ENCODE measurements at places on chromosomes 13 and 19. TPM values are rescaled to one million over a fixed set of nuclear protein-coding genes. Genes with fewer than 3 reads are reported as not detected.

GRCh38 chr13:92362717-92363116 lies 863.9 kb upstream of the GPC6 start:
- DNase-seq, result no peak

DNA sequence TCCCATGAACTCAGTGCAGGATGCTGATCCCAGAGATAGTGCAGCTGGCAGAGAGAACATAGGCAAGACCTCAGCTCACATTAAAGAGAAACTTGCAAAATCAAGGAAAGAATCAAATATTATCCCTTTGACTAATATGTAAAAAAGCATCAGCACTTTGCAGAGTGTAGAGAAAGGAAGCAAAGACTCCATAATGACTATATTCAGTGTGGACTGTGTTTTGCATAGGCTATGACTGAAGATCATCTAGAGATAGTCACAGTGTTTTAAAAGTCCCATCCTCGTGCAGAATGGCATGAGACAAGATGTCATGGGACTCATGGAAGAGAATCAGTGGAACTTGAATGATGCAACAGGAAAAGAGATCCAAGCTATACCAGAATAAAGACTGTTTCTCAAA lies 84.0 kb downstream of the RAP2A start:
- no peak for DNase-seq

- no peak for DNase-seq
These were observed 94.8 kb upstream of the SOX1 start for GRCh38 chr13:111971891-111972780.

- DNase-seq, result no peak
These were observed 18.1 kb upstream of the GSX1 start for GRCh38 chr13:27774169-27774568.

DNA sequence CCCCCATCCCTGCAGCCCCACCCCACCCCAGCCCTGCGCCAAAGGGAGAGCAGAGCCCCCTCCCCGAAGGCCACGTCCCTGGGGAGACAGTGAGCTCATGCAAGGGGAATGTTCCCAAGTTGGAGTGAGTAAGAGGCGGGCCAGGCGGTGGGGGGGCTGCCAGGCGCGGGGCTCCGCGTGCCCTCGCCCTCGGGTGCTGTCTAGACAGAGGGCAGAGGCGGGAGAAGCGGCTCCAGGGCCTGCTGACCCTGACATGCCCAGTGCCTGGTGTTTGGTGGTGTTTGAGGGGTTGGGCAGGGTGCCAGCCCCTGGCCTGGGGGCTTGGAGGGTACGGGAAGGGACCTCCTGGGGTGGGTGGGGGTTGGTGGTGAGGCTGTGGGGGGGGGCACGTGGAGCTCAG lies 1.0 kb downstream of the FSTL3 start:
- peak; percentile 70 for DNase-seq

DNA sequence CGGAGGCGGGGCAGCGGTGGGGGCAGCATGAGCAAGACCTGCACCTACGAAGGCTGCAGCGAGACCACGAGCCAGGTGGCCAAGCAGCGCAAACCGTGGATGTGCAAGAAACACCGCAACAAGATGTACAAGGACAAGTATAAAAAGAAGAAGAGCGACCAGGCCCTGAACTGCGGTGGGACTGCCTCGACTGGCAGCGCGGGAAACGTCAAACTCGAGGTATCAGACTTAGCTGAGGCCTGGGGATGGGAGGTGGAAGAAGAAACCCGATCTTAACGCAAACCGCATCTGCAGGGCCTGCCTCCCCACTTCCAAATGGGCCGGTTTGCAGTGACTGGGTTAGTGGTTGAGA lies 693 bp downstream of the RFXAP start:
- no peak for DNase-seq

DNA sequence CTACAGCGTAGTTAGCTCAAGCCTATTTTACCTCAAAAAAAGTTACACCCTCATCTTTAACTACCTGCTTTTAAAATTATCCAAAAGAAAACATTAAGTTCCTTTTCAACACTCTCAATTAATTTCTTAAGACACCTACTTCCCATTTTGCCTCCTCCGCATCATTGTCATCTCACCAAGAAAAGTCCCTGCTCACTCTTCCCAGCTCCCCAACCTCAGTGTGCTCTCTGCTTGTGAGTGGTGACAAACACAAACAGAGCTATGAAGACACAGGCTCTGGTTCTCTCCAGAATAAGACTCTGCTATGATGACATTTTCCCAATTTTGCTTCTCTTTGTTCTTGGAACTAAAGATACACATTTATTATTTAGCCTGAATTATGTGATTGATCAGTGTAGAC lies 385.1 kb upstream of the HTR2A start:
- DNase-seq, result no peak

- DNase-seq, result no peak
These were observed 16.6 kb downstream of the SIGLEC8 start for GRCh38 chr19:51441410-51442390.

- DNase-seq, result no peak
These were observed 520 bp upstream of the RDH13 start for GRCh38 chr19:55063492-55063843.

DNA sequence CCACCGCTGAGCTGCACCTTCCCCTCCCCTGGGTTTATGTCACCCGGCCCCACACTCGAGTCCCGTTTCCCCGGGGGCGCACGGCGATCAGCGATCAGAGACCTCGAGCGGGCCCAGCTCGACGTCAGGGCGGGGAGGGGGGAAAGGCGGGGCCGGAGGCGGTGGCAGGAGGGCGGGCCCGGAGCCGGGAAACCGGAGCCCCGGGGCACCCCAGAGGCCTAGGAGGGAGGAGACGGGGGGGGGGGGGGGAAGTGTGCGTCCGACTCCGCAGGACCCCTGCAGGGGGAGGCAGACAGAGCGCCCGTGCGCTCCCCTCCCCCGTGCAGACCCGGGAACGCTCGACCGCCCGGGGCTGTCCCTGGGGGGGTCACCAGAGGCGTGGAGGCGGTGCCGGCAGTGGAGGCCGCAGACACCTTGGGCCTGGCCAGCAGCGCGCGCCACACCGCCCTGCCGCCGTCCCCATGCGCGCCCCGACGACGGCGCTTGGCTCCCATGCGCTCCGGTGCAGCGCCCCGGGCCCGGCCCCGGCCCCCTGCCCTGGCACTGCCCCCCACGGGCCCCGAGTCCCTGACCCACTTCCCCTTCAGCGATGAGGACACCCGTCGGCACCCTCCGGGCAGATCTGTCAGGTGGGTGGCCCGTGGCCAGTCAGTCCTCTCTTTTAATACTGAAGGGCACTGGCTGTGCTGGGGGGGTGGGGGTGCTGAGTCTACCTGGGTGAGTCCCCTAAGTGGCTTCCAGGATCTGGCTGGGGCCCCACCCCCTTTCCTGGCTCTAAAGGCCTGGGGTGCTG lies 11.8 kb downstream of the PDE4A start:
- DNase-seq, result no peak

GRCh38 chr19:15696654-15697194 lies 23.8 kb downstream of the CYP4F12 start:
- DNase-seq, result no peak

DNA sequence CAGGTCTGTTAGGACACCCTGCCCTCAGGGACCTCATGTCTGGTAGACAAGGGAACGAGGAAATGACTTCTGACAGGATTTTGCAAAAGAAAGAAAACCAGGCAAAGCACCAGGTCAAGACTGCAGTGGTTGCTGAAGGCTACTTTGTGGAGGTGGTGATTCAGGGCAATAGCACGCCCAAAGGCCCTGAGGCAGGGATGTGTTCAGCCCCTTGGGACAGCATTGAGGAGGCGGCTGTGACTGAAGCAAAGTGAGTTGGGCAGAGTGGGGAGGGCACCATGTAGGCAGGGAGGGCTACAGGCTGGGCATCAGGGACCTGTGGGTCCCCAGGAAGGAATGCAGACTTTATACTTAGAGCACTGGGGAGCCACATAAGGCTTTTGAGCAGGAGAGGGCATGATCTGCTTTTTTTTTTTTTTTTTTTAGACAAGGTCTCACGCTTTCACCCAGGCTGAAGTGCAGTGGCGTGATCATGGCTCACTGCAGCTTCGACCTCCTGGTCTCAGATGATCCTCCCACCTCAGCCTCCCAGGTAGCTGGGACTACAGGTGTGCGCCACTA lies 10.8 kb upstream of the HOMER3 start:
- DNase-seq, result peak; percentile 70

DNA sequence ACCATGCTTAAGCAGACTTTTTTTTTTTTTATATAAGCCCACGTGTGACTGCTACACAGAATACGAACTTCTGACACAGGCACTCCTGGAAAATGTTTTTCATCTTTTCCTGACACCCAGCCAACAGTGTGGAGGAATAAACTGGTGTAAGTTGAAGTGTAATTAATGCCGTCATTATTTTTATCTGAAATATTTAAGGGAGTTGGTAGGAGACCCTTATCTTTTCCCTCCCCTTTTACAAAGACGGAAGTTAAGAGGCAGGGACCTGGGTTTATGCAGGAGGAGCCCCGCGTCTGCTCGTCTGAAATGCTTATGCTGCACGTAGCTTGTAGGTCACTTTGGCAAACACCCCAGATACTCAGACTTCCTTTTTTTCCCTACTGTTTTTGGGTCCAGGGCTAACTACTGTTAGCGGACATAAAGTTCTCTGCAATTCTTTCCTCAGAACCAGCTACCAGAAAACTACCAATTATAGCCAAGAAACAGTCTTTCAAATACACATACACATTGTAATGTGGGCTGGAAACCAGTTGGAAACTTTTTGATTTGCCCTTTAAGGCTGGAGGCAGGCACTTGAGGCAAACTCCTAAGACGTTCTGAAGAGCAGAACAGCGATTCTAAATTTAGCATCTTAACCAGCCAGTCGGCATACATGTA lies 50.8 kb downstream of the EFNB2 start:
- no peak for DNase-seq

DNA sequence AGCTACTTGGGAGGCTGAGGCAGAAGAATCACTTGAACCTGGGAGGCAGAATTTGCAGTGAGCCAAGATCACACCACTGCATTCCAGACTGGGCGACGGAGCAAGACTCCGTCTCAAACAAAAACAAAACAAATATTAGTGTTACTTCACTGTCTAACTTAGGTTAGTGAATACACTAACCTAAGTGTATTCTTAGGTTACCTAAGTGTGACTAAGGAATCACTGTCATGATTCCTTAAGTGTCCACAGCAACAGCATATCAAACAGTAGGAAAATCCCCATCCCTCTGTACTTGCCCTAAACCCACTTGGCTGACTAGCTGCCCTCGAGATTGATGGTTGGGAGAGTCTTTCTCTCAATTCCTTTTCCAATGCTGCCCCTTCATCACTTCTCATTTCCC lies 11.8 kb upstream of the LRCH1 start:
- no peak for DNase-seq

- no peak for DNase-seq
These were observed 230.0 kb downstream of the DCT start for GRCh38 chr13:94249512-94249911.

GRCh38 chr19:17577457-17578097 lies 22.1 kb downstream of the COLGALT1 start:
- DNase-seq, result no peak

DNA sequence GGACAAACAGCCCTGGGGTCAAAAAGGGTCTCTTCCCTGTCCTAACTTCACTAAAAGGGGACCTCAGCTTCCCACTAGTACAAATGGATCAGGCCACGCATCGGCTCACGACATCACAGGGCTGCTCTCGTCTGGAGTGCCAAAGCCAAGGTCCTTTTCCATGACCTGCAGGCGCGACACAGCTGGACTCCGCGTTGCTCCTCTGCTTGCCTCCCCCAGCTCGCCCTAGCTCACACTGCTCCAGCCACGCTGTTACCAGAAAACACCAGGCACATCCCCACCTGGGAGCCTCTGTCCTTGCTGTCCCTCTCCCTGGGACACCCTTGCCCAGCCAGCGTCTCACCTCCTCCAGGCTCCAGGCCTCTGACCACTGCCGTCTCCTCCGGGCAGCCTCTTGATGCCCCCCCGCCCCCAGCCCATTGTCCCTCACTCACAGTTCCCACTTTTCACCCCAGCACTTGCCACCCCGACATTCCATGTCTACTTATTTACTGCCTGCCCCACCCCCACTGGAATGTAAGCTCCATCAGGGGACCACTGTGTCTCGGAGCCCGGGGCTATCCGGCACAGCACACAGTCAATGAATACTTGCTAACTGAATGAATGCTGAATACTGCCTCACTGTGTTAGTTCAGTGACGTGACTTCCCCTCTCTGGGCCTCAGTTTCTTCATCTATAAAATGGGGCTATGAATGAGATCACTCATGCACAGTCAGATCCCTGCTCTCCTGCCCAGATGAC lies 20.7 kb downstream of the AKT2 start:
- DNase-seq, result no peak

DNA sequence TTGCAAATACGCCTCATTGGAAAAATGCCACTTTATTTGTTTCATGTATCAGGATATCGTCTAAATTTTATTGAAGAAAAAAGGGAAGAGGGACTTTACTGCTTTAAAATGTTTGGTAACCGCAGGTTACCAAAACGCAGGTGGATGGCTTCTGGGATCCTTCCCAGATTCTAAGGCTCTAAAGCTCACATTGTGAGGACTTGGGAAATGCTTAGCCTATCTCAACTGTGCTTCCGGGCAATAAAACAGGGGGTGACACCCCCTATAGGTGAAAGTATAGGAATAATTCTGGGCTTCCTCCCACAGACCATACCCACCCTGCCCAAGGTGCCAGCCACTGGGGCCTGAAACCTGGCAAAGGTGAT lies 73.2 kb upstream of the IPO5 start:
- DNase-seq, result no peak

- DNase-seq, result no peak
These were observed 21.9 kb downstream of the UQCRFS1 start for GRCh38 chr19:29191005-29191404.

DNA sequence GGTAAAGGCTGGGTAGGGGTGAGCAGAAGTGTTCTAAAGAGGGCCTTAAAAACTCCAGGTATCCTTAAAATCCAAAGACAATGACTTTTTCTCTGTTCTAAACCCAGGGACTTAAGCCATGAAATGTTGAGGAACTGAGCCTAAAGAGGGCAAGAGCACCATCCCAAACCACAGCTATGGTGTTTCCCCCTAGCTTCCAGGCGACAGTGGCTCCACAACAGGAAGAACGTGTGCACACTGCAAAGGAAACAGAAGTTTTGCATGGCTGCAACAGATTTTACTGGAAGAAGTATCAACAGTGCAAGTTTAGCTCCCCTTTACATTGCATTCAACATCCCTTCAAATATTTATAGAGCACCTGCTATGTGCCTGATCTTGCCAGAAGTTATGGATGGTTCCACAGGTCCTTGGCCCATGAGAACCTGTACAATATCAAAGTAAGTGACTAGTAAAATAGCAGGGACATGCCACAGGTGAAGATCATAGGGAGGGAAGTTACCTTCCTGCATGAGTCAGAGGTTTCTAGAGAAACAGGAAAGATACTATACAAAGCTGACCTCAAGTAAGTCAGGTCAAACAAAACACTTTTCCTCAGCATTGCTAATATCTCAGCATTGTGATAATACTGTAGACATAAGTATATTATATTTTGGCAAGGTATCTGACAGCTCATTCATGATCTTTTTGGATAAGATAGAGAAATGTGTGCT lies 8.4 kb upstream of the KCTD12 start:
- DNase-seq, result no peak

- DNase-seq, result no peak
These were observed 28.9 kb downstream of the MLLT1 start for GRCh38 chr19:6250909-6251308.

CYP2A7 gene
- total RNA-seq, result not detected

LRRC8E gene
- 24.4 TPM for total RNA-seq

COX7A1 gene
- not detected for total RNA-seq

MIA gene
- total RNA-seq, result 2.7 TPM

MEF2B gene
- 1.8 TPM for total RNA-seq

WDR88 gene
- not detected for total RNA-seq

JAK3 gene
- total RNA-seq, result 16.2 TPM

PRKCG gene
- total RNA-seq, result 5.9 TPM

MISP gene
- 91.6 TPM for total RNA-seq

IGFL2 gene
- not detected for total RNA-seq

SIAH3 gene
- total RNA-seq, result not detected

KIR2DL1 gene
- total RNA-seq, result not detected

BSG gene
- total RNA-seq, result 772 TPM

Data from PC-9 (cell line).